Stimulated activated naive CD8-positive, alpha-beta T cell treated with anti-CD3 and anti-CD28 coated beads, Interleukin-15, amount 100 ng/mL, for 72 hours (primary cell): ENCODE measurements at places on chromosomes 2 and 18.
A peak's percentile ranks its signal among the peaks of the same experiment; 100 is the strongest.

DNA sequence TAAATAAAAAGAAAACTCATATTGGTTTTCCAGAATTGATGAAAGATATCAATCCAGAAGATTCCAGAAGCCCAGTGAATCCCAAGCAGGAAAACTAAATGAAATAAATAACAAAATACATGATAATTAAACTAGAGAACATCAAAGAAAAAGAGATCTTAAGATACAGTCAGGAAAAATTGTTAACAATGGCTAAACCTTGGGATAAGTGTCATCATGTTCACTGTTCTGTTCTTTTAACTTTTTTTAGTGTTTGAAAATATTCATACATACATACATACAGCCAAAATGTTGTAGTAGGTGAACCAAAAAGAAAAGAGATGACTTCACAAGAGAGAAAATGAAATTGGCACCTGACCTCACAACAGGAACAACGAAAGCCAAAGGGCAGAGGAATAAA is 72.2 kb upstream of the MYCN start:
- no peak for DNase-seq

DNA sequence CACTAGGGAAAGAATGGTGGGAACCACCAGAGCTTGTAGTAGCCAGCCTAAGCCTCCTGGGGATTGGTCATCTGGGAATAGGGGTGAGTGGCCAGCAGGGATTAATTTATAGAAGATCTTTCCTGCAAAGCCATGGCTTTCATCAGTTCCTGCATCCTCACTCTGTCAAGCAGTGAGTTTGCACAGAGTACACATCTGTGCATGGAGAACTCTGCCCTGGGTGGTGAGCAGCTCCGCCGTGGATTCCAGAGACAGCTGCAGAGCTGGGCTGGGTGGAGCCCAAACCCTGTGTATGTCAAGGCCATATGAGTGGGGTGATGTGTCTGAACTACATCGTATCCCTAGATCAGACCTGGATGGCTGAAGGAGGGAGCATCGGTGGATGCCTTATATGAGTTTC is 182.2 kb downstream of the GLI2 start:
- DNase-seq, result no peak

DNA sequence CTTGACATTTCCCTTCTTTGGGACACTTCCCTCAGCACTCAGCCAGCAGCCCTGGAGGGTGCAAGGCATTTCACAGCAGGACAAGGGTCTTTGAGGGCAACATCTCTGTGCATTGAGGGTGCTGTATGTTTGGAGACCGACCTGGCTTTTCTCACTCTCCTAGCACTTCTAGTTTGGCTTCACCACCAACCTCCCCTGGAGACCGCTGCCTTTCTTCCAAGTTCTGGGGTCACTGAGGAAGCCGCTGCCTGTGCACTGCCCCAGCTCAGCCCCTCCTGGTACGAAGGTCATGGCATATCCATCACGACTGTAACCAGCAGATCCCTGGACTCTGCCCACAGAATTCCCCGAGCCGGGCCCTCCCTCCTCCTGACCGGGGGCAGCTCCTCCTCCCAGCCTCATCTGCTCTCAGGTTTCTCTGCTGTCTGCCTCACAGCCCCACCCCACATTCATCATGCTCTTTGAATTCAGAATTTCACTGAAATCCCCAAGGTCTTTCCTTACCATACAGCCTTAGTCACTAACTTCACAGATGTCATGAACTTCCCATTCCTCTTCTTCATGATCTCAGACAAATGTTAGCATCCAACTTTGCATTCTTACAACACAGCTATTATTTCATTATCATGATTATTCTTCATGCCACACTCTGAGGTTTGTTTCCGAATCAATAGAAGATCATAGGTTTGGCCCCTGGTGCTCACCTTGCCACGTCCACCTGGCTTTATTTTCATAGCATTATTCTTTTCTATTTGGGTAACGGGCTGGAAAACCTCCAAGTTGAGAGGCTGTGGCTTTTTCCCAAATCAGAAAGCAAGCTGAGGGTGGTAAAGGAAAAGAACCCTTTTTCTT is 113.0 kb upstream of the COPS8 start:
- DNase-seq, result no peak

DNA sequence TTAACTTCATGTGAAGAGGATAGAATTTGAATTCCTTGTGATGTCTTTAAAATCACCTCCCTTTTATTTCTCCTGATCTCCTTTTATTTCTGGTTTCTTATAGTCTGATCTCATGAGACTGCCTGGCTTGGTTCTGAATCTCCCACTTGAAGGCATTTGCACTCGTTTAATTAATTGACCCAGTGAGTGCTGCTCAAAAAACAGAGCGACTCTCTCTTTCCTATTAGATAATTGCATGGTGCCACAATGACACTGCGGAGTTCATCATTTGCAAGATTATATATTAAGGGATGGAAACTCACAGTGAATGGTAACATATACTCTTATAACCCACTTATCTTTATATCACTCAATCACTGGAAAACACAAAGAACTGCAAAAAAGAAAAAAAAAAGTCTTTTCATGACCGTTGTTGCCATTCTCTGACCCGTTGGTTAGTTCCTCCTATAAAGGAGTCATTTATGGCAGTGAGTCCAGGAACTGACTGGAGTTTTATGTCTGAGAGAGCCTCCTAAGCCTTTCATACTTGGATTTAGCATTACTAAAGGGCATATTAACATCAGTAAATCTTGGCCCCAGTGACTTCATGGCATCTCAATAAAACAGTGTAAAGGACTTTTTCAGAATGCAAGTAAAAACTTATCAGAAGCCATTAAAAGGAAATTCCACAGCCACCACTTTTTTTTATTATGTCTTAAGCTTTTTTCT is 103.3 kb upstream of the EPHA4 start:
- DNase-seq, result no peak

- DNase-seq, result no peak
These were observed 194.0 kb upstream of the EPC2 start for GRCh38 chr2:148450531-148450930.

DNA sequence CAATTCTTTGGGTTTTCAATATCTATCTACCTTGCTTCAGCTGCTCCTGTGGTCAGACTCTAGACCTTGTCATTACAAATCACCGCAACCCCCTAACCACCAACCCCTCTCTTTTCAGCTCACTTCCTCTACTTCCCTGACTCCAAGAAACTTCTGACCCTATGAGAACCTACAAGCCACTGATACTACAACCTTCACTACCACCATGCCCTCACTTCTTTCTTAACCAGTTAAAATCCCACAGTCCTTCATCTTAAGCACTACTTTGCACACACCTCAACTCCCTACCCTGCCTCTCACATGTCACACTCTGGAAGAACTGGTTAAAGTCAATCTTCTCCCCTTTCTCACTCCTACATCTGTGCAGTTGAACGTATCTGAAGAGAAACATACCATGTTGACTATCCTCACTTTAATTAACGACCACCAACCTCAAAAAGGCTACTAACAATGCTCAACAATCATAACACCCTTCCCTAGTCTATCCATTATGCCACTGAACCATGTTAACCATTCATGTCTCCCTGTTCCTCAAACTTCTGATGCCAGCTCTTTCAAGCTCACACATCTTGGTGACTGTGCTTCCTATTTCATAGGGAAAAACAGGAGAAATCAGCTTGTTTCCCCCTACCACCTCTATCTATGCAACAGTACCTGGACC is 12.6 kb downstream of the EIF2AK3 start:
- DNase-seq, result no peak

DNA sequence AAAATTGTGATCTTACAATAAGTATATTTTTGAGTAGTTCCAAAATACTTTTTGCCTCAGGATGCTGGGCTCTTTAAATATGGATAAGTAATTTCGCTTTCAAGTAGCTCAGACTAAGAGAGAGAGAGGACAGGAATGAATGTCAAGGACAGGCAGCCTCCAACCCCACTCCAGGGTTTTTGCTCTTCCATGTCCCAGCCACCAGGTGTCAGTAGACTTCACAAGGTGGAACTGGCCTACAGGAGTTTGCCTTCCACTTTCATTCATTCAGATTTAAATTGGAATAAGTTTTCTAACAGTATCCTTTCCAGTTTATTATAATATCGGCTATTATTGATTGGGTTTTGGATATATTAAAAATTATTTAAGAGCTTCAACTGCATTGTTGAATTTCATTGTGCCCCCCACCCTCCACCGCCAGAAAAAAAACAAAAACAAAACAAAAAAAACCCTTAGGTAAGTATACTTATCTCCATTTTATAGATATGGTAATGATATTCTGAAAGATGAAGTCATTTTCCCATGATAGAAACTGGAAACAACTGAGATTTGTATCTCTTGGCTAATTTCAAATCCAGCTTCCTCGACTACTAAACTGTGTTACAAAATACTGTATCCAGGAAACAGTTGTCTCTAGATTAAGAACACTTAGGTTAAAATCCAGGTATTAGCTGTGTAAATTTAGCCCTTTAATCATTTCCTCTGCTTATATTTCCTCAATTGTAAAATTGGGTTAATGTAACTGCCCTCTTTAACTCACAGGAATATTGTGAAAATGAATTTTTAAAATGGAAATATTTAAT is 793.1 kb downstream of the ERBB4 start:
- DNase-seq, result peak; percentile 32

- DNase-seq, result no peak
These were observed 1.4 kb downstream of the DOCK10 start for GRCh38 chr2:225040856-225041206.

DNA sequence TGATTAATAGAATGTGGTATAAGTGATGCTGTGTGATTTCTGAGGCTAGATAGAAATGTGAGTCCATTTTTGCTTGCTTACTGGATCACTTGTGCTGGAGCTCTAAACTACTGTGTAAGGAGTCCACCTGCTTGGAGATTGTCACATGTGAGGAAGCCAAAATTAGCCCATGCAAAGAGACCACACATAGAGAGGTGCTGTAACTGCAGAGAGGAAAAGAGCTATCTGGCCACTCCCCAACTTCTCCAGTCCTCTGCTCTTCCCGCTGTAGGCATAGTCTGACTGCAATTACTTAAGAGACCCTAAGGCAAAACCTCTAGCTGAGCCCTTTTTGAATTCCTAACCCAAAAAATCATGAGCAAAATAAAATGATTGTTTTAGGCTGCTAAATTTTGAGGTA is 120.6 kb upstream of the FBXO11 start:
- no peak for DNase-seq

DNA sequence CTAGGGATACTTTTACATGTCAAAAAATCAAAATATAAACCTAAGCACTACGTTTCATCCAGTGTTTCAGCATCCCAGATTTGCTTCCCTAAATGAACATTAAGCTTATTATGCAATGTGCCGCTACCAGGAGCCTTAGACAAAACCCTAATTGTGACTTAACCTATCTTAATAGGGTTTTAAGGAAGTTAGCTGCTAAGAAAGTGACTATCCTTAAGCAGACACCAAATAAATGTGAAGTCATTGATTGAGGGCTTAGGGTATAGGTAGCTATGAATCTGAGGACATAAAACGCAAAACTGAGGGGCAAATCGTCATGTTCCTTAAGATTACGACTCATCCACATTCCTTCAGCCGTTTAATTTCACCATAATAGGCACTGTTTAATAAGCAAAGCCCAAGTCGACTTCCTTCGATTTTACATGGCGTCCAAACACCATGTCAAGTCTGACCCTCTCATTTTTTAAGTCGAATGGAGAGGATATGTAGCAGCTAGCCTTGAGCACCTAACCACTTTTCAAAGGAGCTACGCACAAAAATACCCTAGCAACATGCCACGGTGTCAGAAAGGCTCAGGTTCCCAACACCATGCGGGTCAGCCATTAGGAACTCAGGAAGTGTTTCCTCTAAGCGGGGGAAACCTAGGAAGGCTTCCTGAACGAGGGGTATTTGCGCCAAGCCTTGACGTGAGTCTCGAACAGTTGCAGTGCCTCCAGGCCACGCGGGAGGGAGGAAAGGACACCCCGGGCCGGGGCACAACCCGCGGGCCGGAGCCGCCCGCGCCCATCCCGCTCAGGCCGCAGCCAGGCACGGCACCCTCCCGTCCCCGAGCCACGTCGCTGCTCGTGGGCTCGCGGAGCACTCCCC is 1.0 kb downstream of the HDLBP start:
- DNase-seq, result no peak

DNA sequence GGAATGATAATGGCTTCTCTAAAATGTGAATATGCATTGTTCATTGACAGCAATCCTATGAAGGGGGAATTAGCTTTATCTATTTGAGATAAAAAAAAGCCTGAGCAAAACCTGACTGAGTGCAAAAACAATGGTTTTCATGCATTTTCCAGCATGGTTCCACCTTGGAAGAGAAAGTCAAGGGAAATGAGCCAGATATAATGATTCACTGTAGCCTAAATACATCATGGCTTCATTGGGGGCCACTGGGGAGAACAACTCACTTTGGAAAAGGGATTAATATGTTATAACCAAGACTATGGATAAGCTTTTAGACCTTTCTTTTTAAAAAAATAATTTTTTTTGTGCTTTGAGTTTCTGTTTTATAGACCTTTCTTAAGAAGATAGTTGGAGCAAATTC is 679.7 kb downstream of the NYAP2 start:
- DNase-seq, result no peak

- DNase-seq, result no peak
These were observed 7.9 kb upstream of the OTOF start for GRCh38 chr2:26485725-26486418.

DNA sequence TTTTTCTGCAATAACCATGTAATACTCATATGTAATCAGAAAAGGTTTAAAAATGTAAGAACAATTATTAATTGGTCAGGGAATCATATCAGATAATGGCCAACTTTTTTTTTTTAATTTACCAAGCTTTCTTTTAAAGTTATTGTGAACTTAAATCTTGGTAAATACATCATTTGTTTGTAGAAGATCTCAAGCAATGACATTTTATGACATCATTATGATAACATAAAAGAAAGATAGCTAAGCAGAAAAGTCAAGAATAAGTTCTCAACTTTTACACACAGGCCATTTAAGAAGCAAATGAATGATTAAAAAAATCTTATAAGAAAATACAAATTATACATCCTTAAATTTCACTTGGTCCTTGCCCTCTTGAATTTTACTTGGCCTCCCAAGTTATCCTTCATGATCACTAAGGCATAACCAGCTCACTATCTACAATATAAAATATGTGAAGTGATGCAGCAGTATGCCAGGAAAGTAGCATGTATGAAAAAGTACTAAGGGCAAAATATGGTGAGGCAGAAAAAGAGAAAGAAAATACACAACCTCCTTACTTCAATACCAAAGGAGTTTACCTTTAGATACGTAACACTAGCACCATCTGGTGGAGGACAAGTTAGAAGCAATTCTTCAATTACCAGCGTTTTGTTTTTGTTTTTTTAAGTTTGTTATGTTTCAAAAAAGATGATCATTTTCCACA is 116.6 kb downstream of the SRBD1 start:
- DNase-seq, result no peak

DNA sequence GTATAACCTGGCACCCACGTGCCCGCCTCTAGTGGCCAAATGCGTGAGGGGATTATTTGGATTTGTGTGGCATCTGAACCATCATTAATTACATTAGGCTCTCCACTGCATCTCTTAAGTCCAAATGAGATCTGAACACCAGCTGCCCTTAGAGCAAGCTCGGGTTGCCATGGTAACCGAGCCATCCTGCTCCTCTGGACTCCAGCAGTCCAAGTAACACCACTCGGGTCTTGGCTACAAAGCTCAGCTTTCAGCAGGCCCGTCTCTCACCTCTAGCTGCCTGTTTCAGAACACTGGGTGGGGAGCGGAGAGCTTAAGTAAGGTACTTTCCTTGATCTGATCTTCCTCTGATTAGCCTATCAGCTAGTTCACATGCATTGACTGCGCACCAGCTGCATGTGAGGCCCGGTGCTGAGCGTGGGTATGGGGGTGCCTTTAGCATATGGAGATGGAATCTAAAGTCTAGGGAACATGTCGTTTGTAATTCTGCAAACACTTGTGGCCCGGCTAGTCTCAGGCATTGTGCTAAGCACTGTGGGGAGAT is 14.1 kb upstream of the CYS1 start:
- DNase-seq, result no peak

GRCh38 chr2:121400201-121400600 is 115.2 kb upstream of the TFCP2L1 start:
- no peak for DNase-seq
